Vagina (tissue), 2 donors: ENCODE measurements at places on chromosomes 16 and 17.

DNA sequence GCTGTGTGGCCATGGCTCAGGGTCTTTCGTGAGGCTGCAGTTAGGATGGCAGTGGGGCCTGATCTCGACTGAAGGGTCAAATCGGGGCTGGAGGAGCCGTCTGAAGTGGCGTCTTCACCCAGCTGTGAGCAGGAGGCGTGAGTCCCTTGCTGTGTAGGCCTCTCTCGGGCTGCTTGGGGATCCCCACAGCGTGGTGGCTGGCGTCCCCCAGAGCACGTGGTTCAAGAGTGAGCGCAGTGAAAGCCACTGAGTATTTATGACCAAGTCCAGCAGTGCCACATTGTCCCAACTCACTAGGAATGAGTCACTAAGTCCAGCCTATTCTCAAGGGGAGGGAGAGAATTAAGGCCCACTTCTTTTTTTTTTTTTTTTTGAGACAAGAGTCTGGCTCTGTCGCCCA, 11.7 kb upstream of the TCF25 start:
- DNase-seq, result no peak

- no peak for DNase-seq
Measured at GRCh38 chr16:30359871-30360170, 4.7 kb upstream of the CD2BP2 start.

DNA sequence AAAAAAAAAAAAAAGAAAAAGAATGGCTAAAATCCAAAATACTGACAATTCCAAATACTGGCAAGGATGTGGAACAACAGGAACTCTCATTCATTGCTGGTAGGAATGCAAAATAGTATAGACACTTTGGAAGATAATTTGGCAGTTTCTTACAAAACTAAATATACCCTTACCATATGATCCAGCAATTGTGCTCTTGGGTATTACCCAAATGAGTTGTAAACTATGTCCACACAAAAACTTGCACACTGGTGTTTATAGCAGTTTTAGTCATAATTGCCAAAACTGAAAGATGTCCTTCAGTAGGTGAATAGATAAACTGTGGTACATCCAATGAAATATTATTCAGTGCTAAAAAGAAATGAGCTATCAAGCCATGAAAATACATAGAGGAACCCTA, 8.5 kb upstream of the MEIOC start:
- DNase-seq, result no peak

GRCh38 chr16:2884041-2884451, 1.0 kb downstream of the FLYWCH2 start:
- no peak for DNase-seq

GRCh38 chr17:48155889-48156611, 48.5 kb downstream of the SNX11 start:
- no peak for DNase-seq

DNA sequence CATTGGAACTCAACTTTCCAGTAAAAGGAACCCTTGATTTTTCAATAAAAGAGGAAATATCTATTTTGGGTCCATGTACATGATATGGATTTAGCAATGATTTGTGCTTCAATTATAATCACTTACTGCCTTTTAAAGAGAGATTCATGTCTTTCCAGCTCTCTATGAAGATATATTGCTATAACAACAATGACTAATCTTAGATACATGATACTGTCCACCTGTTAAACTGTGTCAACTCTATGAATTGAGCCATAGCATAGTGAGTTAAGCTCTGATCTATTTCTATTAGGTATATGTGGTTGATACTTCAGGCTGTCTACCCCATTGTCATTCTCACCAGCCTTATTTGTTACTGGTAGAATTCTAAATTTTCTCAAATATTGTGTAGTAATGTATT, 15.0 kb upstream of the MPHOSPH6 start:
- no peak for DNase-seq

DNA sequence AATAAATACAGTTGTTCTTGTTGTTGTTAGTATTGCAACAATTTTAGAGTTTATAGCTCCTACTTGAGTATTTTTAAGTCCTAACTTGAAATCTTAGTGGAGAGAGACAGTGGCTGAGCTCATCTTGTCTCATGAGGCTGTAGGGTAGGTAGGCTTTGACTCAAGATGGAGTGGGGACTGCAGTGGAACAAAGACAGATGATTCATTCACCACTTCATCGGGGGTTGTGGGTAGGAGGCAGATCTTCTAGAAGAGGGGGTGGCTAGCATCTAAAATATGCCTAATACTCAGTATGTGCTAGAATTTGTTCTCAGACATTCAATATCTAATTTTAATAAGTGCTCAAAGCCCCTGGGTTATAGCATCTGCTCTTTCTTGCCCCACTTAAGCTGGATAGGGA, 13.1 kb upstream of the MMD start:
- no peak for DNase-seq

DNA sequence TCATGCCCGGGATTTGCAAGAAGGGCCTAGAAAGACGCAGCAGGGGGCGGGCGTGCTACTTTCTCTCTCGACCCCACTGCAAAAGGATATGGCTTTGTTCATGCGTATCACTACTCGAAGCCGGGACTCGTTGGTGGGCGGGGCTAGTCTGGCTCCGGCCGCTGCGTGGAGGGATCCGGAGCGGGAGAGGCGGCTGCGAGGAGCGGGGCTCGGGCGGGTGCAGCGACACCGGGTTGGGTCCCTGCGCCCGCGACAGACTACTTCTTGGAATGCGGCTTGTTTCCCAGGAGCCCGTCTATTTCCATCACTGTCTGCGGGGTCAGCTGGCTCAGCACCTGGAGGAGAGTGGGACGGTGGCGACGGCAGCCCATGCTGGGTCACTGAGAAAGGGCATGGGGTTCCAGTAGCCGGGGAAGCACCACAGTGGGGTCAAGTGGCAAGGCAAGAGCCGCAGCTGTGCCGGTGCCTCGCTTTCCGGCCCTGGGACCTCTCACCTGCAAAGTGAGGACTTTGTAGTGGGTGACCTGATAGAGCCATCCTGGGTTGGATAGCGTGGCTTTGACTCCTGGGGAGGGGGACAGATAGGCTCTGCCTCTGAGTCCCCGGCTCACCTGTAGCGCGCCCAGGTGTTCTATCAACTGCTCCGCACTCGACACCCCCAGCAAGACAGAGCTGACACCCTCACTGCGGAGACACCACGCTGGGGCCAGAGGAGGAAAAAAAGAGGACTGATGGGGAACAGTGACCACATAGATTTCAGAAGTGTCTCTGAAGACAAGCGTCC, 6.6 kb downstream of the KCNAB3 start:
- DNase-seq, result no peak

GRCh38 chr16:58515871-58516767, 802 bp downstream of the SETD6 start:
- DNase-seq, result peak; percentile 95

DNA sequence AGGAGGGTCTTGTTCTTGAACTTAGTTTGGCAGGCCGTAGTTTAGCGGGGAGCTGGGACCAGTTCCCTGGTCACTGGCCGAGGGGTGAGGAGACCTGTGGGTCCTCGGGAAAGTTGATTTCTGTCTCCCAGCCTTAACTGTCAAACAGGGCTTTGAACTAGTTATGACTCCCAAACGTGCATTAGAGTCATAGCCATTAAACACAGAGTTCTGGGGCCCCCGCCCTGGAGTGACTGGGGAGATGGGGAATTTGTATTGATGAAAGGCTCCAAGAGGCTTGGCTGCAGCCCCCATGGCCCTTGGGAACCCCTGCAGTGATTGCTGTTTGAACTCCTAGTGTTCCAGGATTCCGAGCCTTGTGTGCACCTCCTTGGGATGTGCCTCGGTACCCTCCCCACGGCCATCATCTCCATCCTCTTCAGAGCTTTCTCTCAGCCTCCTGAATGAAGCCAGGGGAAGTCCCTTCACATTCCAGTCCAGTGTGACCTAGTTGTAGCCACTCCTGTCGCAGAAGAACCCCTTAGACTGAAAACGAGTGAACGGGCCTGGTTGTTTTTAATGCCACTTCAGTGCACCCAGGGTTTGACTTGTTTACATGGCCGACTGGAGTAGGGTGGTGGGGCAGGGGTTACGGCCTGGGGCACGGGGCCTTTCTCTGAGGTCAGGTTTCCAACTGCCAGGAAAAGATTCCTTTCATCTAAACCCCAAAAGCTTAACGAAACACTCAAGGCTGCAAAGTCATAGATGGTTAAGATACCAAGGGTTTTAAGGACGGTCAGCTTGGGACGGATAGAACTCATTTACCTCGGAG, 1.4 kb downstream of the MPRIP start:
- no peak for DNase-seq

DNA sequence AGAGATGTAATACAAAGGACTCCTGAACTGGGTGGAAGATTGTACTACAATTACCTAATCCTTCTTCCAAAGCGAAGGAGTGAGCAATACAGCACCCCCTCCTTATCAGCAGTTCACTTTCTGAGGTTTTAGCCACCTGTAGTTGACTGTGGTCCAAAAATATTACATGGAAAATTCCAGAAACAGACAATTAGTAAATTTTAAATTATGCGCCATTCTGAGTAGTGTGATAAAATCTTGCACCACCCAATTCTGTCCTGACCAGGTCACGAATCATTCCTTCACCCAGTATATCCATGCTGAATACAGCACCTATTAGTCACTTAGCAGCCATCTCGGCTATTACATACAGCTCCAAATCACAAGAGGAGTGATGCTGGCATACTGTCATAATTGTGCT, 23.2 kb downstream of the VPS53 start:
- DNase-seq, result no peak

- DNase-seq, result no peak
Measured at GRCh38 chr17:56641373-56641772, 47.9 kb downstream of the NOG start.

DNA sequence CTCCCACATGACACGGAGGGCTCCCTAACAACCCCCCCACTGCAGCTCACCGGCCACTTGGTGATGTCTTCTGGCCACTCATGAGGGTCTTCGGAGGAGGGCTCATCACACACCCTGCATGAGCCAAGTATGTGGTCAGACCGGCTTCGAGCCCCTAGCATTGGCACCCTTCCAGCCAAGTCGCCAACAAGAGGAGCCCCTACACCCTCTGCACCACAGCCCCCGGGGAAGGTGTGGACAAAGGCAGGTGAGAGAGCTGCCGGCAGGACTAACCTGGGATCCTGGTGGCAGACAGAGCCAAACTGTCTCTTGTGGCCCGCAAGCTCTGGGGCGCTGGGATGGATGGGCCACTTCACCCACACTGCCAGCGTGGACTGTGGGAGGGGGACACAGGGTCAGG, 6.5 kb downstream of the SNRNP25 start:
- DNase-seq, result no peak

DNA sequence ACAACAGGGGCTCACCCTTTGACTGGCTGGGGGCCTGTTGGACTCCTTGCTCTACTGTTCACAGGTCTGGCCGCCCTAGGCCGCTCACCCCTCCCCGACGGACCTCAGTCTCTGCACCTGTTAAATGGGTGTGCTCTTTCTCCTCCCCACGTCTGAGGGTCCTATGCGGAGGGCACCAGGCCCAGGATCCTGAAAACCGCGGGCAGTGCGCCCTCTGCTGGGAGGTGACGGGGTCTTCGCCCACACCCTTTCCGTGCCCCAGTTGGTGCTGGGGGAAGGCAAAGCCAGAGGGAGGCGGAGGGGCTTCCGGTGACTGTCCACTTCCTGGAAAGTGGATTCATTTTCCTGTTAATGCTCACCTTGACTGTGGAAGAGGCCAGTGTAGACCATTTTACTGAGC, 1010.9 kb downstream of the KCNJ18 start:
- DNase-seq, result no peak

- no peak for DNase-seq
Measured at GRCh38 chr17:77404812-77405581, 264.2 kb downstream of the SEC14L1 start.

- no peak for DNase-seq
Measured at GRCh38 chr17:79414793-79415211, 196.0 kb downstream of the RBFOX3 start.

GRCh38 chr17:45902892-45903346, 8.6 kb downstream of the MAPT start:
- no peak for DNase-seq

- no peak for DNase-seq
Measured at GRCh38 chr17:82228278-82228841, 482 bp upstream of the SLC16A3 start.

DNA sequence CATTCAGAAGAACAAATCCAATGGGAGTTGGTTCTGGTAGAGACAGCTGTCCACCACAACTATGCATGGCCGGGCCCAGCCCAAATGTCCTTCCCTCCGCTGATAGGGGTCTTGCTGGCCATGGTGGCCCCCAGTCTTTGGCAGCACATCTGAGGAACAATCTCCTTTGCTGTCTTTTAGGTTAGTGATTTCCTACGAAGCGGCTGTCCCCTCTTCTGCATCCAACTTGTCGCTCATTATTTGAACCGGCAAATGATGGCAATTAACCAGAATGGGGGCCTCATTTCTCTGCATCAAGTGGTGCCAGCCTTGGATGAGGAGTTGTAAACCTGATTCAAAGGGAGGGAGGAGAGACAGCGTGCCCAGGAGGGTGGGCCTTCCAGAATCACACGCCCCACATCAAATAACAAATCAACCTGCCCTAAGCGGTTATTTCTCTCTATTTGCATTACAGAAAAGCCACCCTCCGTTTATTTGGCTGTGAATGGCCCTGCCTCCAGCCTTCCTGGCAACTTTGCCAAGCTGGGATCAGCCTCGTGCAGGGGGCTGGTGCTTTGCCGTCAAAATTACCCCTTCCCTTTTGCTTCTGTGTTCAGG, 156.5 kb downstream of the RGS9 start:
- DNase-seq, result no peak

GRCh38 chr17:78995022-78995760, 14.4 kb downstream of the CANT1 start:
- no peak for DNase-seq

DNA sequence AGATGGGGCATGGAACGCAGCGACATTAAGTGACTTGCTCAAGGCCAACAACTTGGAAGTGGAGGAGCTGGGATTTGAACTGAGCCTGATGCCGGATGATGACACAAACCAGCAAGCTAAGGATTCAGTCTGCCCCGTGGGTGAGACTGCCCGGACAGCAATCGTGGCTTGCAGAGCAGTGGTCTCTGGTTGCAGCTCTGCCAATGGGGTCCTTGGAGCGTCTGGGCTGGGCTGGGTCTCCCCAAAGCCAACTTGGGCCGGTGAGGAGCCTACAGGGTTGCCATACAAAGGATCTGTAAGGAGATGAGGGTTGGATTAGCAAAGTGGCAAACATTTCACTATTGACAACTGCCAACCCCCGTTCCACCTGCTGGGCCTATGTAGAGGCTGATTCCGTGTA, 2.6 kb upstream of the CRISPLD2 start:
- DNase-seq, result no peak

- DNase-seq, result no peak
Measured at GRCh38 chr17:17666111-17666714, 15.0 kb upstream of the RAI1 start.
